ENCODE measurements at places on chromosomes 3 and 15. TPM values are rescaled to one million over a fixed set of nuclear protein-coding genes. Genes with fewer than 3 reads are reported as not detected.

GRCh38 chr3:13389378-13389777 is 30.7 kb downstream of the NUP210 start:
- H3K4me1 ChIP-seq: peaks cover 2% of the 10 kb centered on the region
- no peak overlapping the region for H3K27ac ChIP-seq
- H3K36me3 ChIP-seq: no peaks in the 10 kb centered on the region
- H3K27me3 ChIP-seq: peaks cover 18% of the 10 kb centered on the region
- no peak overlapping the region for H3K4me3 ChIP-seq

- no peak for DNase-seq
- H3K27ac ChIP-seq: no peak overlapping the region
- H3K27me3 ChIP-seq: peaks cover 22% of the 10 kb centered on the region
- H3K4me3 ChIP-seq: no peak overlapping the region
- no peaks in the 10 kb centered on the region for H3K4me1 ChIP-seq
Observed at GRCh38 chr15:66600240-66600627, 34.4 kb upstream of the LCTL start.

GRCh38 chr3:141303481-141304223 is 64.7 kb upstream of the ZBTB38 start:
- DNase-seq: peak; percentile 86
- no peak overlapping the region for H3K27ac ChIP-seq
- no peak overlapping the region for H3K4me3 ChIP-seq

The LMLN gene
- polyA plus RNA-seq: 3.3 TPM

The PLSCR5 gene
- not detected for polyA plus RNA-seq

All from IMR-90 (cell line).